T-cell (primary cell): ENCODE measurements at places on chromosomes 2 and 18. TPM values are rescaled to one million over a fixed set of nuclear protein-coding genes. Genes with fewer than 3 reads are reported as not detected.
A peak's percentile ranks its signal among the peaks of the same experiment; 100 is the strongest.

- no peak for DNase-seq
- H3K27me3 ChIP-seq = no peaks in the 10 kb centered on the region
- no peak overlapping the region for H3K27ac ChIP-seq
- no peak overlapping the region for H3K4me3 ChIP-seq
- peaks cover 4% of the 10 kb centered on the region for H3K36me3 ChIP-seq
- no peaks in the 10 kb centered on the region for H3K4me1 ChIP-seq
Measured at GRCh38 chr2:165864296-165864695, 70.2 kb upstream of the GALNT3 start.

DNA sequence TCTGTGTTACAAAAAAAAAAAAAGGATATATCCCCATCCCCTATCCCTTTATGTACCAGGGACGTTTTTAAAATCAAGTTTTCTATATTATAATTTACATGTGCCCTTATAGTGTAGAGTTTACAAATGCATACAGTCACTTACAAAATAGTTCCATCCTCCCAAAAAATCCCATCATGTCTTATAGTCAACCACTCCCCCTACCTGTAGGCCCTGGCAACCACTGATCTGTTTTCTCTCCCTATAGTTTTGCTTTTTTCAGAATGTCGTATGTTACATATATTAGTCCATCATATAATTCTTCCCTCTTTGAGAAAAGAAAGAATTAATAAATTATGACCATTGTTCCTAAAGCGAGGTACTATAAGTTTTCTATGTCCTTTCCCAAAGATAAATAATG is 17.8 kb downstream of the CFAP210 start:
- H3K4me3 ChIP-seq = no peak overlapping the region
- DNase-seq = no peak
- no peak overlapping the region for H3K27ac ChIP-seq
- H3K36me3 ChIP-seq = no peaks in the 10 kb centered on the region
- no peaks in the 10 kb centered on the region for H3K4me1 ChIP-seq

DNA sequence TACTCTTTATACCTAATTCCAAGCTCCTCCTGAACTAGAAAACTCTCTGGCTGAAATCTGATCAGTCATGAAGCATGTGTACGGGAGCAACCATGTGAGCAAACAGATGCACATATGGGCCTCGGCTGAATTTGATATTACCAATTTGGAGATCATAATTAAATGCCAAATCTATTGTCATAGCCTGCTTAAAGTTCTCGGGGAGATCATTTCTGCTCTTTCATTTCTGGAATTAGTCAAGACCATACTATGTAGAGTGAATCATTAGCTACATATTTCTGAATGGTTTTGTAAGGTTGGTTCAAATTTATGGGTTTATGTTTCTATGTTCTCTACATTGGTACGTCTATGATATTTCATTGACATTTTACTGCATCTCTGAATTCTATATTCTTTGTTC is 205.5 kb downstream of the UBE2E3 start:
- H3K4me1 ChIP-seq = peaks cover 4% of the 10 kb centered on the region
- H3K36me3 ChIP-seq = no peaks in the 10 kb centered on the region
- H3K4me3 ChIP-seq = no peak overlapping the region
- DNase-seq = no peak
- H3K27ac ChIP-seq = no peak overlapping the region
- H3K27me3 ChIP-seq = no peaks in the 10 kb centered on the region

The SNRPD1 gene
- 31.2 TPM for total RNA-seq

The ILKAP gene
- 73.3 TPM for total RNA-seq

The DSG2 gene
- 0.53 TPM for total RNA-seq

DNA sequence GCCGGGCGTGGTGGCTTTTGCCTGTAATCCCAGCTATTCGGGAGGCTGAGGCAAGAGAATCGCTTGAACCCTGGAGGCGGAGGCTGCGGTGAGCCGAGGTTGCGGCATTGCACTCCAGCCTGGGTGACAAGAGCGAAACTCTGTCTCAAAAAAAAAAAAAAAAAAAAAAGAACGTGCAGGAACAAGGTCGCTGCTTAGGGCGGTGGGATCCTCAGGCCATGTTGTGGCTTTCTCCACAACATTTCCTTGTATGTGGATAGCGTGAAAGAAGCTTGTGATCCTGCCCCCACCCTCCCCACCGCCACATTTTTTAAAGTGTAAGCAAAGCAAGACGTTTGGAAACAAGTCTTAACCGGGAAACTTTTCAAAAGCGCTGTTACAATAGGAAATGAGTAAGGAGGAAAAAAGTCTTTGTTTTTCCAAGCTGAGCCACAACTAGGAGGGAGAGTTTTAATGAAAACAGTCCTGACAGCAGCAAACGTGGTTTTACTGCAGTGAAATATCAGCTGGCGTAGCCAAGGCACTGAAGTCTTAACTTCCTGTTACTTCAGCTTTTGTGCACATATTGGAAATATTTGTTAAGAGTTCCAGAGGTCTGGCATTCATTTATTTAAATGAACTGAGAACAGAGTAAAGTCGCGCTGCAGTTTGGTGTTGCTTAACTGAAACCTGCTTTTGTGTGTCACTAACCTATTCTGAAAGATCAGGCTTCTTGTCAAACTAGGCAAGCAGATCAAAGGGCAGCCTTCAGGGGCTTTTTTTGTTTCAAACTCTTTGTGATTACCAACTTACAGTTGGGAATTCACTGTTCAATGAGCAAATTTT is 3.8 kb downstream of the TGIF1 start:
- H3K4me1 ChIP-seq = peaks cover 59% of the 10 kb centered on the region
- H3K4me3 ChIP-seq = peak overlapping the region; percentile 35
- no peaks in the 10 kb centered on the region for H3K27me3 ChIP-seq
- H3K27ac ChIP-seq = peak overlapping the region; percentile 85
- DNase-seq = no peak
- H3K36me3 ChIP-seq = peaks cover 4% of the 10 kb centered on the region

DNA sequence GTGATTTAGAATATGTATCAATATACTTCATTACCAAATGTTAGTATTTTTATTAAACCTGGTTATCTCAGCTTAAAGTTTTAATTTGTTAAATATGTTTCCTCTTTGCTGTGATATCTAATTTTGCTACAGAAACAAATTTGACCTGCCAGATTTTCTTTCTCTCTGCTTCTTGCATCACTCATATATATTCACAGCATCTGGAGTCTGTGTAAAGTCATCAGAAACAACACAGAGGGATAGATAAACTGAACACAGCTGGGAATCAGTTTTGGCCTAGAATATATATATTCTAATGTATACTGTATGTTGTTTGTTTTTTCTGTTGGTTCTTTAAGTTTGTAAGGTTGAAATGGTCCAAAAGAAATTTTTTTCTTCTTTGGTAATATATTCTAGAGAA is 8.5 kb downstream of the PSMD14 start:
- no peak overlapping the region for H3K27ac ChIP-seq
- no peak overlapping the region for H3K4me3 ChIP-seq
- peaks cover under 1% of the 10 kb centered on the region for H3K36me3 ChIP-seq
- H3K4me1 ChIP-seq = no peaks in the 10 kb centered on the region
- DNase-seq = no peak
- no peaks in the 10 kb centered on the region for H3K27me3 ChIP-seq

The LDLRAD4 gene
- 71.4 TPM for total RNA-seq

The IL1F10 gene
- total RNA-seq = not detected

The KIAA2012 gene
- not detected for total RNA-seq

DNA sequence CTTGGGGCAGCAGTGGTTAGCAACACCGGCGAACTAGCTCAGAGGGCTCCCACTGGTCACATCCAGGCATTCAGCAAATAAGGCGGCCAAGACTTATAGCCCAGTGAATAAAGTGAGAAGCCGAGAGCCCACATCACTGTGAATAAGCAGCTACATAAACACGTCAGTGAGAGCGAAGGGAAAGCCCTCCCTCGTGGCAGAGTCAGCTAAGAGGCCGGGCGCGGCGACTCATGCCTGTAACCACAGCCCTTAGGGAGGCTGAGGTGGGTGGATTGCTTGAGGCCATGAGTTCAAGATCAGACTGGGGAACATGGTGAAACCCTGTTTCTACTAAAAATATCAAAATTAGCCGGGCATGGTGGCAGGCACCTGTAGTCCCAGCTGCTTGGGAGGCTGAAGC is 5.2 kb downstream of the D2HGDH start:
- no peak overlapping the region for H3K4me3 ChIP-seq
- peak; percentile 35 for DNase-seq
- H3K27me3 ChIP-seq = no peaks in the 10 kb centered on the region
- H3K36me3 ChIP-seq = peaks cover 13% of the 10 kb centered on the region
- H3K27ac ChIP-seq = no peak overlapping the region
